ENCODE measurements at places on chromosomes 5 and 9.
A peak's percentile ranks its signal among the peaks of the same experiment; 100 is the strongest.

DNA sequence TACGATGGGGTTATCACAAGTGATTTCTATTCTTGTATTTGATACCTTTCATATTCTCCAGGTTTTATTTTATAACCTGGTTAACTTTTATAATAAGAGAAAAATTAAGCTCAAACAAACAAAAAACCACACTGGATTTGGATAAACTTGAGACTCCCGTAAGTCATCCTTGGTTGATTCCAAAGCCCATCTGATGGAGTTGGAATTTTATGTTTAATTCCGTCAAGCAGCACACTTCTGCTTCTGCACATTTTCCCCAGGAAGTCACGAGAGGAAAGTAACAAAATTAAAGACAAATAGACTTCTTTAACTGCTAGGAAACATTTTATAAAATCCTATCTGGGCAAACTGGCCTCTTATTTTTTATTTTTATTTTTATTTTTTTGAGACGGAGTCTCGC, 207.9 kb downstream of the NXNL2 start:
- no peak for DNase-seq

DNA sequence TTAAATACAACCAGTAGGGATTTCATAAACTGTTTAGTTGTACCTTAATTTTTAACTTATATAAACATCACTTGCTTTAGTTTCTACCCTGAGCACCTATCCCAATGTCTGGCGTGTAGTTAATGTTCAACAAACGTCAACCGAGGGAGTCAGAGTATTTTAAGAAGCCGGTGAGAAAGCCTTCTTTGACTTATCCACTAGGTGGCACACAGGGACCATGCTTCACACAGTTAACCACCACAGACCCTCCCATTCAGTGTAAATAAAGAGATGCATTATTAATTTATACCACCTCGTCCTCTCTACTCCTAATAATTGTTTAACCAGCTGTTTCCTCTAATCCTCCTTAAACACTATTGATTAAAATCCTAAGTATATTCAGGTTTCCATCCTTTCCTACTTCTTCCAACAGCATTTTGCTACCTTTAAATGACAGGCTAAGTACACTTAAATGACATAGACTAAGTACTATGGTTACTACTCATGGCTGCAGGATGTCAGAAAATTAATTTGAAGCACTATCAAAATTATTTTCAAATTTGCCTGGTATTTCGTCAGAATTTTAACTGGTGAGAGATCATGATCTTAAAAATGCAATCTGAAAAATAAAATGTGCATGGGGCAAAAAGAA, 2.3 kb downstream of the HAPLN1 start:
- DNase-seq: no peak

DNA sequence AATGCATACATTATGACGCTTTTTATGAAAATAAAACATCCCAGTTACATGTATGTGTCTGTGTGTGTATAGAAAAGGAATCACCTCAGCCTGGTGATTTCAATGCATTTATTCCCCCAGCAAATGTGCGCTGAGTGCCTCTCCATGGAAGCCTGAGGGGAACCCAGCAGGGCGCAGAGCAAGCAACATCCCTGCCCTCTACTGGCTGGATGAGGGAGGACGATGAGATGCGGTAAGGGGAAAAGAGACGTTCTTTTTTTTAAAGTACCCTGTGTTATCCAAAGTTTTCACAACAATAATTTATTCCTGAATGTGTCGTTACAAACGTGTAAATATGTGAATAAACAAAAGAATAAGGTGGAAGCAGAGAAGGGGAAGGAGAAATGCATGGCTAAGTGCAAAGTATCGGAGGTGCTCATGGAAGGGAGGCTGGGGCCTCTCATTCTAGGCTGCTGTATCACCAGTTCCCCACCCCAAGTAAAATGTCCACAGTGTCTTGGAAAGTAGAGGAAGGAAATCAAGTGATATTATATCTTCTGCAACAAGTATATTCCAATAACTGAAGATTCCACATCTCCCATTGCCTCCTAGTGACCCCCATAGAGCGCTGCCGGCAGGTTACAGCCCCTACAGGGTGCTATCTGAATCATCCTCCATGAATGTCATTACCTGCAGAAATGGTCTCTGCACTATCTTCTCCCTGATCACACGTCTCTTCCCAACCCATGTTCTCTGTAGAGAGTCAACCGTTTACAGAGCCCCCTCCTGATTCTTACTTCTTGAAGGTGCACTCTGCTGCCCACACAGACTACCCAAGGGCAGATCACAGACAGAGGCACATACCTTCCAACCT, 13.0 kb upstream of the ABLIM3 start:
- no peak for DNase-seq

GRCh38 chr5:172640822-172641358, at the start of gene NEURL1B:
Gene NEURL1B, plus strand, starts transcription at chr5:172641263. Its CDS starts 144 bp downstream, at chr5:172641407.
- no peak for DNase-seq

GRCh38 chr9:93667006-93667405, 90.6 kb downstream of the PHF2 start:
- no peak for DNase-seq

GRCh38 chr9:113462781-113463286, 693 bp upstream of the RGS3 start:
- no peak for DNase-seq

DNA sequence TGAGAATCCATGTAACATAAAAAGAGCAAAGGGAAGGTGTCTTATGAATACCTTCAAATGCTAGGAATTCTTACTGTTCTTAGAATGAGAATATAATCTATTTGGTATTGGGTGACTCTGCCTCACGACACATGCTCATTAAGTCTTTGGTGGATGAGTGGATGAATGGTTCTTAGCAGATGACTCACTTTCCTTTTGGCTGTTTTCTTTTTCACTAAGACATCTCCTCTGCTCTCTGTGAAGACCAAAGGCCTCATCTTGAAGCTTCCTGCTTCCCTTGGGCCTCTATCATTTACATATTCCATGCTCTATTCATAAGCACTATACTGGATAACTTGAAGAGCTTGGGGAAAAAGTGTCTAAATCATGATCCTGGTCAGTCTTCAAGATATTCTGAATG, 468.1 kb downstream of the SPATA31D1 start:
- DNase-seq: no peak

DNA sequence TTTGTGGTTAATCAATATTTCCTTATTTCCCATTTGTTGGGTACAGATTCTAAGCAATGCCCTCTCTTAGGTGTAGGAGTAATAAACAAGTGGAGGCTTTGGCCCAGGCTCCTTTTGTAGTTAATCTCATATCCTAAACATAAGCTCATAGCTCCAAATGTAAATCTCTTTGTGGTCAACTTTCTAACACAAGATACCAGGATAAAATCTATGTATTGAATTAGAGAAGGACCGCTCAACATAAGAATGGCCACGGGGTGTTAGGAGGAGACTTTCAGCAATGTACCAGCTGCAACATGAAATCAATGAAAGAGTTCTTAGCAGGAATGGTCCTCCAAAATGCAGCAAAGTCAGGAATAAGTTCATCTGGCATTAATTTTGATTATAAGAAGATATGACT, 334.5 kb upstream of the ITGA1 start:
- DNase-seq: no peak

GRCh38 chr9:106922026-106922425, 59.1 kb downstream of the ZNF462 start:
- DNase-seq: no peak

DNA sequence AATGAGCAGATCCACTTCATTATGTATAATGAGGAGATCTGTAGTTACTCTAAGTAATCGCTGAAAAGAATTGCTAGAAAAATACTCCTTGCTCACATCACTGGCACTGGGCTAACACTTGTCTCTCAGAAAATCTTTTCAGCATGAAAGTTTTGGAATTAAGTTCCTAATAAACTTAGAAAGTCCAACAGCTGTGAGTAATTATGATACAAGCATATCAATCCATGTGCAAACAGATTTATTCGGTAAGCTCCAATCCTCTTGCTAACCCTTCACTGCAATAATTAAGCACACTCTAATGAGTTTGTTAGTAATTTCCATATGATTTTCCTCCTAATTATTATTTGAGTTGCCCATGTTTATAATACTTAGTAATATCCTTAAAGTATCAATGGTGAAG, 652.6 kb upstream of the WWC1 start:
- DNase-seq: no peak

- no peak for DNase-seq
These were observed 281.9 kb upstream of the PUM3 start for GRCh38 chr9:3125602-3126405.

DNA sequence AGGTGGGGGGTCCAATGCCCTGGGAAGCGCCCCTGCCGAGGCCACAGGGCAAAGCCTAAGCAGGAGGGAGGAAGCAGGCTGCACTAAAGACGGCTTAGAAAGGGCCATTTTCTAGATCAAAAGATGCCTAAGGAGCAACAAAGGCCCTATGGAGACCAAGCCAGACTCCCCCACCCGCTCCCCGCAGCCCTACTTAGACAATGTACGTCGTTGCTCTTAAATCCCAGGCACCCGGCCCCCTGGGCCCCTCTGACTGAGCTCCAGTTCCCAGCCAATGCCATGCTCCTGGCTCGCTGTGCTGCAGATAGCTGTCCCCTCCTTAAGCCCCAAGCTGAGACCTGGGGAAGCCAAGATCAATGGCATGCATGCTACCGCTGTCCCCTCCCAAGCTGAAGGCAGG, 10.3 kb downstream of the IPPK start:
- no peak for DNase-seq

DNA sequence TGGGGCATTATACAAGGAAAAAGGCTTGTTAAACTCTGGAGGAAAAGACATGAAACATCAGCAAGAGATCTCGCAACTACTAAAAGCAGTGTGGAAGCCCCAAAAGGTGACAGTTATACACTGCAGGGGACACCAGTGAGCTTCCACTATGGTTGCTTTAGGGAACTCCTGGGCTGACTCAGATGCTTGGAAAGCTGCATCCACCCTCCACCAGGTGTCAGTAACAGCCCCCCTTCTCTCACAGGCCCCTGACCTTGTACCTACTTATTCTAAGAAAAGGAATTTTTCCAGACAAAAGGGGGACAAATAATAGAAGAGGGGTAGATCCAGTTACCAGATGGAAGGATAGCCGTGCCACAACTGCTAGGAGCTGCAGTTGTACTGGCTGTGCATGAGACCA, 154.4 kb upstream of the COX7C start:
- peak; percentile 58 for DNase-seq

DNA sequence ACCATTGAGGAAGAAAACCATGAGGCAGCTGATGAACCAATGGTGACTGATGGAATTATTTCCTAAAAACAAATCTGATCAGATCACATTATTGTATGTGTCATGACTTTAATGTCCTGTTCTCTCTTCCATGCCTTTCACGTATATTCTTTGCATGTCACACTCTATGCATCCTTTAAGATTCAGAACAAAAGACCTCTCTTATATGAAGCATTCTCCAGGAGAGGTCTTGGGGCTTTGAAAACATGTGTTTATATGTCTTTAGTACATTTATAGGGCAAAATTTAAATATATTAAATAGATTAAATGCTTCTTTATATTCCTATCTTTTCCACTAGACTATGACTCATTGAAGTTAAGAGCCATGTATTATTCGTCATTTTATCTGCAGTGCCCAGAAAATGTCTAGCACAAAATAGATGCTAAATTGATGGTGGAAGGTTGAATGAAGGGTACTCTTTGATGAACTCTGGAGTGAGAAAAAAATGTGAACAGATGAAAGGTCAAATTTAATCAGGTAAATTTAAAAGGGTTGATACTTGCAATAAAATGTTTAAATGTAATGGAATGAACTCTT, 196.3 kb downstream of the PSAT1 start:
- no peak for DNase-seq

- DNase-seq: no peak
These were observed 548.6 kb upstream of the TLE4 start for GRCh38 chr9:79023134-79023580.

DNA sequence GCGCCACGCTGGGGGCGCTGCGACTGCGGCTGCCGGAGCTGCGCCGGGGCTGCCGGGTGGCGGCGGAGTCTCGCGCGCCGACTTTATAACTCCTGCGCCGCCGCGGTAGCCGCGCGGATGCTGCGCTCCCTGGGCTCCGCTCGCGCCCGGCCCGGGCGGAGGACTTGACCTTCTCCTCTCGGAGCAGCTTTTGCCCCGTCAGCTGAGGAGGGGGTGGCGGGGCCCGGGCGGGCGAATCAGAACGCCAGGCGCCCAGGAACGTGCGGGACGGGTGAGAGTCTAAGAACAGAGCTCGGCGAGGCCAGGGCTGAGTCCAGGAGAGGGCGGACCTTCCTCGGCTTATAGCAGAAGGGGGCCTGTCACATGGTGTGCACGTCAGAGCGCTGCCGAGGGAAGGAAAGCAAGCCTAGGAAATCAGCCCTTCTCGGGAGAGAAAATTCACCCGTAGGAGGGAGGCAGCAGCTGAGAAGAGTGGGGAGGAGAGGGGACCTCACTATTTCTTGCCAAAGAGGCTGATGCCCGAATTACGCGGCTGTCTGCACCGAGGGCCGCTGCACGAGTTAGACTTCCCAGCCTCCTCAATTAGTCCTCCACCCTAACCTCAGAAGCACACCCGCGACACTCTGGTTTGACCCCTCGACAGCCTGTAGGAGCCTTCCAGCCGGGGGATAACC, at the start of gene FOXD1:
FOXD1 (minus strand) TSS at position 315 of the 674 bp plus-strand sequence. CDS start 415 bp downstream, outside the sequence.
- DNase-seq: no peak

DNA sequence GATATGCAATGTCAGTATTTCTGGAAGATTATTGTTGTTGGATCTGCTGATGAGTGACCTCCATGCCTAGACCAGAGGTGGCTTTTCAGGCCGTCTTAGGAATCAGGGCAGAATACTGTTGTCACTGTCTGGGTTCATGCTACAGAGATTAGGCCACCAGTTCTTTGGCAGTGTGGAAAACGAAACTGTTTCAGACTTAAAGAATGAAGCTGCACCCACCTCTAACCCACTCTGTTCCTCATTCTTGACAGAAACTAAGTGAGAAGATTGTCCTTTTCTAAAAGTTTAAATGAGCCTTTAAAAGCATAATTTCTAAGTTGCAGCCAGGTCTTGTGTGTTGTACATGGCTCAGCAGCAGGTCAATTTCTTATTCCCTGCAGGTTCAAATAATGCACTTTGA, 444.3 kb downstream of the ENC1 start:
- DNase-seq: no peak

GRCh38 chr5:141866096-141866495, 12.1 kb downstream of the PCDH1 start:
- DNase-seq: no peak
